ENCODE measurements at places on chromosomes 4 and X.

- no peak for DNase-seq
Observed at GRCh38 chr4:55834086-55834795, 14.7 kb downstream of the EXOC1L start.

GRCh38 chr4:151418385-151418784, 9.4 kb downstream of the FHIP1A start:
- DNase-seq = no peak

GRCh38 chrX:101659601-101660063, at the start of gene ARMCX2:
Gene ARMCX2, minus strand, starts transcription at chrX:101659850. Its CDS starts 2,262 bp downstream, at chrX:101657588.
- no peak for DNase-seq

GRCh38 chr4:118173956-118174725, 139.9 kb downstream of the NDST3 start:
- no peak for DNase-seq

DNA sequence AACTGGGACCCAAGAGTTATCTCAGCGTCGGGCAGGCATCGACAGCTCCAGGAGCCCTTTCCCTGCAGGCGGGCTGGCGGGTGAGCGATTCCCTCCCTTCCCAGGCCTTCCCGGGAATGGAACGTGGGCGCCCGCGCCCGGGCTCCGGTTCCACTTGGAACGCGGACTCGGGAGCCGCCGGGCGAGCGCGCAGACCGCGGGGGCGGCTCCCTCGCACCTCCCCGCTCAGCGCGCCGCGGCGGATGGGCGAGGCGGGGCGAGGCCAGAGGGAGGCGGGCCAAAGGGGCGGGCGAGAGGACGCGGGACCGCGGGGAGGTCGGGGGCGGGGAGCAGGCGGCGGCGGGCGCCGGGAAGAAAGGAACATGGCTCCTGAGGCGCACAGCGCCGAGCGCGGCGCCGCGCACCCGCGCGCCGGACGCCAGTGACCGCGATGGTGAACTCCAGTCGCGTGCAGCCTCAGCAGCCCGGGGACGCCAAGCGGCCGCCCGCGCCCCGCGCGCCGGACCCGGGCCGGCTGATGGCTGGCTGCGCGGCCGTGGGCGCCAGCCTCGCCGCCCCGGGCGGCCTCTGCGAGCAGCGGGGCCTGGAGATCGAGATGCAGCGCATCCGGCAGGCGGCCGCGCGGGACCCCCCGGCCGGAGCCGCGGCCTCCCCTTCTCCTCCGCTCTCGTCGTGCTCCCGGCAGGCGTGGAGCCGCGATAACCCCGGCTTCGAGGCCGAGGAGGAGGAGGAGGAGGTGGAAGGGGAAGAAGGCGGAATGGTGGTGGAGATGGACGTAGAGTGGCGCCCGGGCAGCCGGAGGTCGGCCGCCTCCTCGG, at the start of gene PKD2:
TSS of gene PKD2 (plus strand) at position 332 of the 818 bp plus-strand sequence. CDS start at position 431, 99 bp downstream.
- DNase-seq = peak; percentile 70

- no peak for DNase-seq
Observed at GRCh38 chr4:2269206-2269531, 7.3 kb upstream of the MXD4 start.

- no peak for DNase-seq
Observed at GRCh38 chr4:109040441-109040840, 262.0 kb downstream of the COL25A1 start.

- no peak for DNase-seq
Observed at GRCh38 chr4:120056246-120056645, 10.4 kb downstream of the MAD2L1 start.

GRCh38 chr4:127538016-127538415, 94.7 kb upstream of the INTU start:
- no peak for DNase-seq

DNA sequence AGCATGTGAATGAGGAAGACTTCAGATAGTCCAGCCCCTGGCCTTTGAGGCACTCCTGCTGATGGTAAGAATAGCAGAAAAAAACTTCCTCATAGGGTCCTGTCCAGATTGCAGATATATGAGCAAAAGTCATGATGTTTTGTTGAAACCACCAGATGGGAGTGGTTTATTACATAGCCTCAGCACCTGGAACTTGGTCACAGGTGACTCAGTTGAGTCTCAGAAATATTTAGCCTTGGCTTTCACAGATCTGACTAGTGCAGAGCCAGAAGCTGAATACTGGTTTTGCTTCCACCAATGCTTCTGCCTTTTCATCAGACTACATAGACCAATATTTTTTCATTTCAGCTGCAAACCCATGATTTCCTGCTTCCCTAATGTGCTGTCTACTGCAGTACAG, 994.9 kb upstream of the SLIT2 start:
- DNase-seq = no peak

DNA sequence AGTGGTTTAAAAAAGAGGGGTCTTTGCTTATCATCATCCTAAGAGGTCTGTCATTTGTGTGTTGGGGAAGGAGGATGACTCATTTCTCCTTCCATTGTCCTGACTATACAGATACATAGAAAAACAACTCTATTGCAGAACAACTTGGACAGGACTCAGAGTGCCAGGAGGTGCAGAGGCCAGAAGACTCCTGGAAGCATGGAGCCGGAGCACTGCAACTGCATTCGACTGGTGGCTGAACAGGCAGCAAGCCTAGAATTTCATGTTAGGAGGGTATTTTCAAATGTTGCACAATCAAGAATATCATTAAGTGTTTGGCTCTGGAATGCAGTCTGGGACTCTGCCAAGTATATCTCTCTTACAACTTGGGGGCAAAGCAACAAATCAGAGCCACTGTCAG, 35.0 kb upstream of the MAML3 start:
- DNase-seq = no peak

- DNase-seq = no peak
Observed at GRCh38 chrX:46770817-46771163, 11.9 kb upstream of the SLC9A7 start.

DNA sequence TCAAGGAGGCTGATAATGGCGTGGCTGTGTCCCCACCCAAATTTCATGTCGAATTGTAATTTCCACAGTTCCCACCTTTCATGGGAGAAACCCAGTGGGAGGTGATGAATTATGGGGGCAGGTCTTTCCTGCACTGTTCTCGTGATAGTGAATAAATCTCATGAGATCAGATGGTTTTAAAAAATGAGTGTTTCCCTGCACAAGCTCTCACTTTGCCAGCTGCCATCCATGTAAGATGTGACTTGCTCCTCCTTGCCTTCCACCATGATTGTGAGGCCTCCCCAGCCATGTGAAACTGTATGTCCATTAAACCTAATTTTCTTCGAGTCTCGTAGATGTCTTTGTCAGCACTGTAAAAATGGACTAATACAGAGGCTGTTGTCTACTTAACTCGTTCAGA, 488.3 kb downstream of the SPRY1 start:
- DNase-seq = no peak

DNA sequence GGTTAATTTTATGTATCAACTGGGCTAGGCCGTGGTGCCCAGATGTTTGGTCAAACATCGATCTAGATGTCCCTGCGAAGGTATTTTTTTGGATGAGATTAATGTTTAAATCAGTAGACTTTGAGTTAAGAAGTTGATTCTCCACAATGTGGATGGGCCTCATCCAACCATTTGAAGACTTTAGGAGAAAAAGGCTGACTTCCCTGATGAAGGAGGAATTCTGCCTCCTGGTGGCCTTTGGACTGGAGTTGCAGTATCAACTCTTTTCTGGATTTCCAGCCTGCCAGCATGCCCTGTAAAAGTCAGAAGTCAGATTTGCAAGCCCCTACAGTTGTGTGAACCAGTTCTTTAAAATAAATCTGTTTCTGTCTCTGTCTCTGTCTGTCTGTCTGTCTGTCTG, 91.4 kb downstream of the STK32B start:
- DNase-seq = no peak

- DNase-seq = no peak
Observed at GRCh38 chr4:68447201-68447600, at the start of gene TMPRSS11E. Gene TMPRSS11E, plus strand, starts transcription at chr4:68447463. Its CDS starts 50 bp downstream, at chr4:68447513.

DNA sequence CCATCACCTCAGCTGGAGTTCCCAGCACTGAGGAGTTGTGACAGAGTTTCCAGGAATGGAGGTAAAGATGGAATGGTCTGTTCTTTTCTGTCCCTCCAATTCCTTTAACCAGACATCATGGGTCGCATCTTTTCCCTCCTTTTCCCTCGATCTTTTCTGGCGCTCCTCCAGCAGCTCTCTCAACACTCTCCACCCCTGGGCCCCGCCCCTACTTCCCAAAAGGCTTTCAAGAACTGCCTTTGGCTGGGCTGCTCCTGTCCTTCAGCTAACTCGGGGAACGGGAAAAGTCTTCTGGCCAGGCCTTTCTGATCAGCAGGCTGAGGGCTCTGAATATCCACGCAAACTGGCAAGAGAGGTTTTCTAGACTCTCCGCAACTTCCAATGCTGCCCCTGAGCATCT, 34.0 kb downstream of the UTP14A start:
- DNase-seq = no peak

GRCh38 chrX:153517423-153517822, at the start of gene ATP2B3:
Gene ATP2B3, plus strand, starts transcription at chrX:153517642. Its CDS starts 18,606 bp downstream, at chrX:153536248.
- DNase-seq = no peak

DNA sequence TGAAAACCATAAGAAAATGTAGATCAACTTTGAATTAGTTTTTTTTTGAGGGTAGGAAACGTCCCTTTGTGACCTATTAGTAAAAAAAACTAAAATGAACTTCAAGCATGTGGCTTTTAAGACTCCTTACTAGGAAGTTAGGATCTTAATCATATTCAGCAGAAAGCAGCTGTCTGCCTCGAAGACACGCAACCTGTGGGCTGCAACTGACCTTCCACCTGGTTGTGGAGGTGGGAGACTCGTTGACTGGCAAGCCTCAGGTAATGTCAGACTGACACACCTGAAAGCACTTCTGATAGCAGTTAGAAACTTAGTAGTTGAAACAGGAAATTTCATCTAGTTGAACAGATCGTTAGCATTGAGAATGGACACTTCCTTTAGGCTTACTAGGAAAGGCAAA, 37.4 kb downstream of the CCNG2 start:
- no peak for DNase-seq

- DNase-seq = no peak
Observed at GRCh38 chrX:96453139-96453538, 231.5 kb upstream of the DIAPH2 start.

DNA sequence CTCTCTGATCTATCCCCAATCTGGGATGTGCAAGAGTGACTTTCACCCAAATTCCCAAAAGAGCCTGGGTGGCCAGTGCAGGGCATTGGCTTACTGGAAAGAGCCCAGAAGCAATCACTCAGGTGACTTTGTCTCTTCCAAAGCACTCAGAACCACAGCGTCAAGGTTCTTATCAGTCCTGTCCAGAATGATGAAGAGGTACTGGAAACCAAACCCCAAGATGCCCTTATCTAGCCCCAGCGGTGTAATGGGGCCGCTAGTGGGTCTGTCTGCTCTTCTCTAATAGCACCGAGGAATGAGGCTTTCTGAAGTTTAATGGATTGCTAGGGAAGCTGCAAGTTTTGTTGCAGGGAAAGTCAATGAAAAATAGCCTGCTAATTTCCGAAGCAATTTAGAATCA, 21.6 kb downstream of the CLNK start:
- DNase-seq = no peak

GRCh38 chr4:102620697-102621497, 119.7 kb downstream of the NFKB1 start:
- DNase-seq = peak; percentile 42

DNA sequence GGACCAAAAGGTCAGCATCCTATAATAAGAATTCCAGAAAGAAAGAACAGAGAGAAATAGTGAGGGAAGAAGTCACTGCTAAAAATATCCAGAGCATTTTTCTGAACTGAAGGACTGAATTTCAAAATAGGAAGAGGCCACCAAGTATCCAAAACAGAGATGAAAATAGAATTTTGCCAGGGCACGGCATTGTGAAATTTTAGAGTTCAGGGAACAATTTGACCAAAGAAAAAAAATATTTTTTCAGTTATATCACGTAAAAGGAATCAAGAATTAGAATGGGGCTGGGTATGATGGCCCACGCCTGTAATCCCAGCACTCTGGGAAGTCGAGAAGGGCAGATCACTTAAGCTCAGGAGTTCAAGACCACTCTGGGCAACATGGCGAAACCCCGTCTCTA, 65.4 kb downstream of the FGFBP1 start:
- no peak for DNase-seq

GRCh38 chr4:112279882-112280315, 5.8 kb downstream of the TIFA start:
- DNase-seq = no peak

DNA sequence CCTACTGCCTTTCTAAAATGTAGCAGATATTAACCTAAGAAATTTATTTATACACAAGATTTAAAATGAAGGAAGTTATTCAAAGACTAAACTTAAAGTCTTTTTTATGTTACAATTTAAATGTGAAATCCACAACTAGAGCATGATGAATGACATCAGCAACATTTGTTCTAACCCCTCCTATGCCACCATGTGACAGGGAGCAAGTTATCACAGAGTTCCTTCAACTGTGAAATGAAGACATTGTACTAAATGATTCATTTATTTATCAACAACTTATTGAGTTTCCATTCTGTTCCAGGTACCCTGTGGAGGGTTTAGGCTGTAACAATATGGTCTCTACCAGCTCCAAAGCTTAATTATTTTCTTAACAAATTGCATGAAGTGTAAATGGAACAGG, 76.9 kb downstream of the SLC39A8 start:
- no peak for DNase-seq

GRCh38 chr4:147693218-147693617, 9.3 kb upstream of the PRMT9 start:
- DNase-seq = no peak

DNA sequence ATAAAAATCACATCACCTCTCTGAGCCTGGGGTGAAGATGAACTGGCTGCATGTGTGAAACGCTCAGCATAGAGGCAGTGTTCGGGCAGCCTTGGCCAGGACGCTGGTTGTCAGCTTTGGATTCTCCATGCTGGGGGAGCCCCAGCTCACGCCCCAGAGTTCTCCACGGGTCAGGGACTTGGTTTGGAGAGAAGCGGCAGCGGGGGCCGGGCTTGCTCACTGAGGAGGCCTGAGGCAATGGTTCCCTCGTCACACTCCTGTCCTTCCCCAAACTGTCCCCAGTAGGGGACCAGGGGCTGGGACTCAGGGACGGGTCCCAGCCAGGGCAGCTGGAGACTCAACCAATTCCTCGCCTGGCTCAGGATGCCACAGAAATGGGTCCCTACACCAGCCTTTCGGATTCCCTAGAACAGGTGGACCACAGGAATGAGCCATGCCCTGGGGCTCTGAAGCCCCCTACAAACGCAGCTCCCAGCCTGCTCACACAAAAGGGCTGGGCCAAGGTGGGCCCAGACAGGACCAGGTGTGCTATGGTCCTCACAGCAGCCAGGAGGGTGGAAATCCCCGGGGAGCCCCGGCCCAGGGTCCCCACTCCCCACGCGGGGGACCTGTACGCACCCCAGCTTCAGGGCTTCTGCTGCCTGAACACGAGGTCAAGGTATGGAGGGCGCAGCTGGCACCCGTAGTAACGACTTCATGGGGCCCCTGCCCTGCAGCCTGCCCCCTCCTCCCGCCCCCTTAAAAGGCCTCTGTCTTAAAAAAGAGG, 1.4 kb downstream of the MXD4 start:
- DNase-seq = no peak

DNA sequence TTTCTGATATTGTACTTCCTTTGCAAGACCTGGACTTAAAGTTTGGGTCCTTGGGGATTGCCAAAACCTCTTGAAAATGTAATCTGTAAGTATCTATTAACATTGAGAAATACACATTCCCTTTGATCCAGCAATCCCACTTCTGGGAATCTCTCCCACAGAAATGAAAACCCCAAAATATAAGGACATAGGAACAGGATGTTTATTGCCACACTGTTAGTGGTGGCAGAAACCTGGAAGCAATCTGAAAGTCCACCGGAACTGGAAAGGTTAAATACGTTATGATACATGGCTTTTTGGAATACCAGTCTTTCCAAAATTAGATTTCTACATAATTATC, 71.2 kb upstream of the STX18 start:
- DNase-seq = no peak

GRCh38 chr4:172997856-172998255, 170.8 kb upstream of the GALNT7 start:
- no peak for DNase-seq

- no peak for DNase-seq
Observed at GRCh38 chr4:40887764-40888131, 138.0 kb downstream of the NSUN7 start.
